ENCODE measurements at places on chromosomes 2 and 18.

GRCh38 chr18:54999016-54999415 lies 39.8 kb upstream of the CCDC68 start:
- no peak for DNase-seq

DNA sequence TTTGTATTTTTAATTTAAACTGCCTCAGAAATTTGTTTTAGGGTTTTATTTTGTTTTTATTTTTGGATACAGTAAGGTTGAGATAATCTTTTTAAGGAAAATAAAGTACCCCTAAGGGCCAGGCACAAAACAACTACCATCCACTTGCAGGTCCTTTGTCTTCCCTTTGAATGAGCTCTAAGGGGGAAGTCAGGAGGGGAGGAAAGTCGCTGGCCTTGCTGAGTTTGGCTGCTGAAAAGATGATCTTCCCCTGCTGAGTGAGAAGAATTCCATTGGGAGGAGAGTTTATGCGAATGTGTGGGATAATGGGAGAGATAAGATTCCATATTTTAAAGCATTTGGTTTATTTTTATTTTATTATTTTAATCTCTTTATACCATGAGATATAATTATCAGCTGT lies 100.7 kb downstream of the ARHGAP15 start:
- no peak for DNase-seq

DNA sequence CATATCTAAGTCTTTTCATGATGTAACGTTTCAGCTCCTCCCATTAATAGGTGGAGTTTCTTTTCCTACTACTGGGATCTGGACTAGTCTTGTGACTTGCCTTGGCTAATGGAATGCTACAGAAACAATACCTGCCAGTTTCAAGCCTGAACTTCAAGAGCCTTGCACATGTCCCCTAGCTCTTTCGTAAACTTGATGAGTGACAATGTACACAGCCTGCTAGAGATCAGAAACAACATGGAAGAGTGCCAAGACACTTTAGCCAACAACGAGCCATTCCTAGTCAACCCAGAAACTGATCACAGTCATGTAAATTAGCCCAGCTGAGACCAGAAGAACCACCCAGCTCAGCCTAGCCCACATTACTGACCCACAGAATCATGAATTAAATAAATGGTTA lies 24.8 kb upstream of the STK39 start:
- DNase-seq, result no peak

DNA sequence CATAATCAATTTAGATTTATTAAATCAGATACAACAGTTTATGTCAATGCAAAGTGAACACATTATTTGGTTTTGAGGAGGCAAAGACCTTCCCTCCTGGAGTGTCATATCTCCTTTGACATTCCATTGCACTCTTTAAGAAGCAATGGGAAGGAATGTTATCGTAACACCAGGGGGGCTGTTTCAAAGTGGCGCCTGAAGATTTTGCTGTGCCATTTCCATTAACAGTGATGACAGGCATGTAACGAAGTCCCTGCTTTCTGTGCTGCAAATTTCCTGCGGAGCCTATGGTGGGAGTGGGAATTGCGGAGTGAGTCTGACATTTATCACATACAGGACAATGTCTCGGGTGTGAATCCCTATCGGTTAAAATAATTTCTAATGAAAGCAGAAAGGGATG lies 499.6 kb upstream of the RAB6C start:
- no peak for DNase-seq

GRCh38 chr2:205730701-205731582 lies 48.6 kb downstream of the NRP2 start:
- no peak for DNase-seq

DNA sequence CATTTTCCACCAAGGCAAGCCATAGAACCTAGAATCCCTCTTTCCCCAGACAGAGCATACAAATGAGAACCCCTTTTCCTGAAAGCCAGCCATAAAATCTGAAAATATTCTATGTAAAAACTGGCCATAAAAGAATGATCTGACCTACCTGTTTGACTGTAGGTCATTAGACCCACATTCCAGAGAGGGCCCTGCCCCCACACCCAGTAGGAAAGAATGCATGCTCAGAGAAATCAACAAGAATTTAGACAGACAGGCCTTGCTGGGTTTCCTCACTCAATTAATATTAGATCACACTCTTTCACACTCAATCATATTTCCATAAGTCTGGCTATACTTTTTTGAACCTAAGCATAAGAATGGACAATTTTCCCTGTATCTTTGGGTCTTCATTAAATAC lies 929.5 kb downstream of the ERBB4 start:
- no peak for DNase-seq

GRCh38 chr2:29033172-29033571 lies 41.2 kb downstream of the PCARE start:
- no peak for DNase-seq

GRCh38 chr2:64854773-64855237 lies 134.4 kb upstream of the SLC1A4 start:
- peak; percentile 71 for DNase-seq

DNA sequence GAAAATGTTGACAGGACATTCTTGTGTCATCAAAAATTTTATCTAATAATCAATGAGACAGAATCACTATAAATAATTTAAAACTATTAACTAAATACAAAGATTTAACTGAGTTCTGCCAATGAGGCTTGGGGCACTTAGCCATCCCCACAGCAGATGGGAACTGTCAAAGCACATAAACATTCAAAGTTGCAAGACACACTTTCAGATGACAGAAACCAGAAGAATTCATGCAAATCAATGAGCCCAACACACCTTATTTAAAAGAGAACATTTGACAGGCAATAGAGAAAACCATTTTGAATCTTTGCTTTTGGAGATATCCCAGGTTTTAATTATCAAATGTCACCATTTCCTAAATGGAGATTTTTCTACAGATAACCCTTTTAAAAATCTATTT lies 566.2 kb downstream of the IRS1 start:
- no peak for DNase-seq

DNA sequence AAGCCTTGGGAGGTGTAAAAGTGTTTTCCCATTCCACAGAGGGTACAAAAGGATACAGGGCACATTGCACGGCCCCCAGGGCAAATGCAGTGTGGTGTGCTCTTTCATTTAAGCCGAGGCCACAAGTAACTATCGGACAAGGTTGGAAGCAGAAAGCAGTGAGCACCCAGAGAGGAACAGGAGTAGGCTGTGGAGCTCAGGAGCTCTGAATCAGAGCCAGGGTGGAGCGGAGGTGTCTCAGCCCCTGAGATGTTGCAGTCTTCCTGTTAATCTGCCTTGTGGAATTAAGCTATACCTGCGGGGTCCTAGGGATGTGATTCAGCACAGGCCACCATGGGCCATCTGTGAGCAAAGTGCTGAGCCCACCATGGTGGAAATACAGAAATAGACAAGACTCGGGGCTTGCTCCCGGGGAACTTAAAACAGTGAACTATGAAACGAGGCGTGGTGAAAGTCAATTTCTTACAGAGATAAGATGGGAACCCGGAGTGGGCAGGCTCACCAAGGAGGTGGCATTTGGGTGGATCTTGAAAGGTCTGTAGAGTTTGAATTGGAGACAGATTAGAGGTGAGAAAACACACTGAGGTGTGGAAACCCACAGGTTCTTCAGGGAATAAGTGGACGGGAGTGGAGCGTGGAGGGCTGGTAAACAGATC lies 44.0 kb downstream of the ASAP2 start:
- no peak for DNase-seq

DNA sequence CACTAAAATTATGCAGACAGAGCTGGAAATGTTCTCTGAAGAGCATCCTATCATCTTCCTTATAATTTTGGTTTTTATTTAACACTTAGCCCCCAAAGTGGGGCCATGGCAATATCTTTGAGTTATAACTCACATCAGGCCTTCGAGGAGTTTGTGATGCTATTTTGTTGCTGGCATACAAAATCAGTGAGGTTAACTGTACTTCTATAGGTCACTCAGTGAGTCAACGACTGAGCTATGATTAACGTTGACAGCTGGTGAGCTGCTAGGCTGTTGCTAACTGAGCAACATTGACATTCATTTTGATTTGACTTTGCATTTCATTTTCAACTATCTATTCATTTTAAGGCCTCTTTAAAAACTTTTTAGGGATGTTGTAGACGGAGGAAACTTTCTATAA lies 50.0 kb downstream of the GPD2 start:
- no peak for DNase-seq

GRCh38 chr2:45841752-45842407 lies 190.4 kb downstream of the PRKCE start:
- DNase-seq, result no peak

GRCh38 chr2:147473075-147473474 lies 371.8 kb upstream of the ACVR2A start:
- no peak for DNase-seq

DNA sequence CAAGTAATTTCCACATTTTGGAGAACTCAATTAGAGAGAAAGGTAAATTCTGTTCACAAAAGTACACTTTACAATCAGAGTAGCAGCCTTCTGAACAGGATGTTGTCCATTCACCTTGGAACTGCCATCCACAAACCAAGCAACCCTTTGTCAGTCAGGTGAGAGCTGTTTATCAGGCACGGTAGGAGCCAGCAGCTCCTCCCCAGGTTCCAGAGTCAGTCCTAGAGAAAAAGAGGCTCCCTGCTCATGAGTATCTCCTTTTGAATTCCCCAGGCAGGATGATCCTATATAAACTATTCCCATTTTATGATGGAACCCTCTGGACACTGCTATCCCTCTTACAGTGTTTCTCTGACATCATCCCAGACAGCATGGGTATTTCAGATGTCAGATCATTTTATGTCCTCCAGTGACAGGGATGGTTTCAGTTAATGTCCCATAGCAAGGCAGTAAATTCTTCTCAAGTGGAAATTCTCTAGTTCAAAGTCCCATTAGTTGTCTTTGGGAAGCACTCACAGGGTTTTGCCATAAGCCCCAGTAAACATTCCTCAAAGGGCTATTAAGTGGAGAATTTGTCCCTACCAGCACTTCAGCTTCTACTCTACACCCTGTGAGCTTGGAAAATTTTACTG lies 34.5 kb upstream of the CSRNP3 start:
- no peak for DNase-seq

GRCh38 chr18:63951302-63951705 lies 2.2 kb downstream of the HMSD start:
- DNase-seq, result no peak

DNA sequence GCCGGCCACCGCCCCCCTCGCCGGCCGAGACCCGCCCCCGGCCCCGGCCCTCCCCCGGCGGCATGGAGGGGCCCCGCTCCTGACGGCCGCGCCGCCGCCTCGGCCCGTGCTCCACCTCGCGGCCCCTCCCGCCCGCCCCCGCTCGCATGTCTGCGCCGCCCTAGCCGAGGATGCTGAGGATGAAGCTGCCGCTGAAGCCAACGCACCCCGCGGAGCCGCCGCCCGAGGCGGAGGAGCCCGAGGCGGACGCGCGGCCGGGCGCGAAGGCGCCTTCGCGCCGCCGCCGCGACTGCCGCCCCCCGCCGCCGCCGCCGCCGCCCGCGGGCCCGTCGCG lies 397 bp downstream of the ZCCHC2 start:
- no peak for DNase-seq

DNA sequence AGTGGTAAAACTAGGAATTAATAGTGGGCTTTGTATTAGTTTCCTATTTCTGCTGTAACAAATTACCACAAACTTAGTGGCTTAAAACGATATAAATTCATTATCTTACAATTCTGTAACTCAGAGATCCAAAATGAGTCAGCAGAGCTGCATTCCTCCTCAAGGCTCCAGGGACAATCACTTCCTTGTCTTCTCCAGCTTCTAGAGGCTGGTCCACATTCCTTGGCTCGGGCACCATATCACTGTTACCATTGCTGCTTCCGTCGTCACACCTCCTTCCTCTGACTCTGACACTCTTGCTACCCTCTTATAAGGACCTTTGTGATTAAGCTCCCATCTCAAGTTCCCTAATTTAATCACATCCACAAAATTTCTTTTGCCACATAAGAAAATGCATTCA lies 567.8 kb upstream of the KLHL29 start:
- peak; percentile 96 for DNase-seq

DNA sequence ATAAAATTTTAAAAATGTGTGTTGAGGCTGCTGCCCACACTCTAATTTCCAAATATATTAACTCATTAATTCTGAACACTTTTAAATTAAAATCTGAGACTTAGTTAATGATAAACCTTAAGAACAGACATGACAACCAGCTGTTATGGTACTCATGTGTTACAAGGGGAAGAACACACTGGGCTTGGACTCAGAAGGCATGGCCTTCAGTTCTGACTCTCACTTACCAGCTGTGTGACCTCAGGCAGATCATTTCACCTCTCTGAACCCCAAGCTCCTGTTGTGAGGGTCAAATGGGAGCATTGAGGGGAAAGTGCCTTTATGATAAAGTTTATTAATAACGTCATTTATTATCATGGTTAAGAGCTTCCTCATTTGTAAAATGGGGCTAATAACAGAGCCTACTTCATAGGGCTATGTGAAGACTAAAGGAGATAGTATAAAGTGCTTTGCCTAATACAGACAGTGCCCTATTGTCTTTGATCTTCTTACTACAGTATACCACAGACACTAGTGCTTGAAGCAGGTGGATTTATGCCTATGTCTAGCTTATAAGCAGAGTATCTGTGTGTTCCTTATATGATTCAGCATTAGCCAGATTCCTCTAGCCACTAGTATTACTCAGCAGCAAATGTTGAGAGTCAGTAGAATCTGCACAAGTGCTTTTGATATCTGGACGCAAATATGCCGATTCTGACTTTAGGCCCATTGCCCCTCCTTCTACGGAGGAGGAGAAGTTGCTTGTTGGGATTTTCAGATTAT lies 99.6 kb downstream of the SGPP2 start:
- no peak for DNase-seq

DNA sequence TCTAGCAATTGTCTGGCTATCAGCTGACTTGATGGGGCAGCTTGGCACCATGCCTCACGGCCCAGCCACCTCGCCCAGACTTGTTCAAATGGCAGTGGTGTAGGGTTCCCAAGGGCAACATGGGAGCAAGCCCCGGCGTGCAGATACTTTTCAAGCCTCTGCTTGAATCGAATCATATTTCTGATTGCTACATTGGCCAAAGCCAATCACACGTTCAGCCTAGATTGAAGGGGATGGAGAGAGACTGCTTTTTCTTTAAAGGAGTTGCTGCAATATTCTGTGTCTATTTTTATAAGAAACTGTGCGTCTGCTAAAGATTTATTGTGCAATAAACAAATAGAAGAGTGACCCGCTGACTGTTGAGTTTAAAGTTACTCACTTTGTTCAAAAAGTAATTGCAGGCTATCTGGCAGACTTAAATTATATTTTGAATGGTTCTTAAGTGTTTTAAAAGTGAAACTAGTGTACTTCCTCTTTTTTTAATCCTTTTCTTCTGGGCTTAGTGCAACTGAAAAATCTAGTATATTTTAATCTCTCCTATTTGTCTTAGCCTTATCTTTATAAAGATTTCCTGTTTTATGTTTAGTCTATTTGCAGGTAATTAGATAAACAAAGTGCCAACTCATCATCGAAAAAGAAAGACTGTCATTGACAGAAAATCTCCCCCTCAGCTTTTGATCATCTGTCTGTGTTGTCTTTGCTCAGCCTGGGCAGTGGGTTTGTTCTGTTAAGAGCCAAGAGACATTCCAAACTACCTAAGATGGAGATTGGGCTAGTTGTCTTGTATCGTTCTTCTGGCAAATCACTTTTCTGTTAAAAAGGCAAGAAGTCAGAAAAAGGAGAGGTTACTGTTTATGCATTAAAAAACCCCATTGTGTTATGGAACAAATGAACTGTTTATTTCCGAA lies 156.1 kb downstream of the TPGS2 start:
- no peak for DNase-seq

Measured in COLO829 (cell line).